ENCODE measurements at places on chromosomes 16 and 17.

DNA sequence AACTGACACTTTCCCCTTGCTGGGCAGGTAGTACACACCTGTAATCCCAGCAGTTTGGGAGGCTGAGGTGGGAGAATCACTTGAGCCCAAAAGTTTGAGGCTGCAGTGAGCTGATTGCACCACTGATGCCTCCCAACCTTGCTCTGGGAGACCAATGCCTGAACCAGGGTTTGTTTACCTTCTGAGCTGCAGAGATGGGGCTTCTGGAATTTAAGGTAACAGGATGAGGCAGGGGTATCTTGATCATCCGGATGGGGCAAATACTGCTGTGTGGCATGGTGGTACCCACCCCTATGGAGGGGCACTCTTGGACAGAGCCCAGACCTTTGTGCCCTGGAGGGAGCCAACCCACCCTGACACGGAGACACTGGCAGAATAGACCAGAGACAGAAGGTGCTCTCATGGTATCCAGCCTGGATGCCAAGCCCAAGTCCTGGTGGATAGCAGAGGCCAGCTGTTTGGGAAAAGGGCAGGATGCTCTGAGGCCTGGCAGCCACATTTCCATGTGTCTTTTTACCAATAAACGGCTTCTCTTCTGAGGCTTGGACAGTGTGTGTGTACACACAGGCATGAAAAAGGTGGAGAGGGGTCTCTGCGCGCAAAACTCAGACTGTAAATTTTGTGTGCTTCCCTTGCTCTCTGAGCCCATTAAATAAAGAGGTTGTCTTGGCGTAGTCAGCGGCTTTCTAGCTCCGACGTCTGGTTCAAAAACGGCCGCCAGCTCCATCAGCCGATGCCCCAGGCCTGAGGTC is 4.4 kb downstream of the ZNF48 start:
- no peak for DNase-seq

GRCh38 chr17:68437979-68438822 is 19.1 kb downstream of the WIPI1 start:
- peak; percentile 65 for DNase-seq

DNA sequence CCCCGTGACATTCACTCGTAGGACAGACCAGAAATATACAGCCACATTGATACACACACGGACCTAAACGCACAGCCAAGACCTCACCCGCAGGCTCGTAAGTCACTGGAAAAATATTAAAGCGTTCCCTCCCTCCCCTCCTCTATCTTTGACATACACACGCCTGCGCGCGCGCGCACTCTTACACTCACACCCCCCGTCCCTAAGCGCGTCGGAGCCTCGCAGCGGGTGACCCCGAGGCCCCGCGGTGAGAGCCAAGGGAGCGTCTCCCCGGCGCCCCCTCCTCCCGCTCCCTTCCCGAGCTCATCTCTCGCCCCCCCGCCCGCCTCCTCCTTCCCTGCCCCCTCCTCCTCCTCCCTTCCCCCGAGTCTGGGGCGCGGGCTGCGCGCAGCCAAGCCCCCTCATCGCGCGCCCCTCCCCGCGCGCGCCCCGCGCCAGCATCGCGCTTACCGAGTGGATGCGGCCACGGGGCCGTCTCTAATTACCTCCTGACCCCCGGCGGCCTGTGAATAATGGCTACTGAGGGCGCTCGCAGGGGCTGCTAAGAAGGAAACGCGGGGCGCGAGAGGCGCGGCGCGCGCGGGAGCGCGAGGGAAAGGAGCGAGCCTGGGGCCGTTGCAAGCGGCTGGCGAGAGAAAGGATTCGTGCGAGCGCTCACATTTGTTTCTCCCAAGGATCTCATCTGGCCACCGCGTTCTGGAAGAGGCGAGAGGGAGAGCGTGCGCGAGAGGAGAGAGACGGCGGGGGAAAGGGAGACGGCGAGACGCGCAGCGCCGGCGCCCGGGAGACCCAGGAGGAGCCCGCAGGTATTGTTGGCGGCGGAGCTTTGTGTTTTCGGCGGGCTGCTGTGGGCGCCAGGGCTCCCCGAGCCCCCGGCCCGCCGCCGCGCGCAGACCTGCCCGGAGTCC is 42.4 kb downstream of the RAI1 start:
- no peak for DNase-seq

DNA sequence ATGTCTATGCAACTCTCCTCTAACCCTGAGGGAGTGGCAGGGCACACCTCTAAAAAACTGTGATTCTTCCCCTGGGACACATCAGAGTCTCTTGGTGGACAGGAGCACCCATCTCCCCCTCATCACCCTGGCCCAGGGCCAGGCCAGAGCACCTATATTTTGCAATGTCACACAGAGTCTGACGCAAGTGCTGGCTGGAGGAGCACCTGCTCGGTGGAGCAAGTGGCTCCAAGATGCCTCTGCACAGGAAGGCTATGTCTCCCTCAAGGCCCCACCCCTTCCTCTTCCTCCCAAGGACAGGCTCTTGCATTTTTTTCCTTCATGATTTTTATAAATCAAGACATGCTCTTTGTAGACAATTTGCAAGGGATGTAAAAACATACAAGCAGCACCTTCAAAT is 13.3 kb downstream of the SNN start:
- DNase-seq = no peak

- no peak for DNase-seq
These were observed 26.0 kb downstream of the DCUN1D3 start for GRCh38 chr16:20874088-20874581.

DNA sequence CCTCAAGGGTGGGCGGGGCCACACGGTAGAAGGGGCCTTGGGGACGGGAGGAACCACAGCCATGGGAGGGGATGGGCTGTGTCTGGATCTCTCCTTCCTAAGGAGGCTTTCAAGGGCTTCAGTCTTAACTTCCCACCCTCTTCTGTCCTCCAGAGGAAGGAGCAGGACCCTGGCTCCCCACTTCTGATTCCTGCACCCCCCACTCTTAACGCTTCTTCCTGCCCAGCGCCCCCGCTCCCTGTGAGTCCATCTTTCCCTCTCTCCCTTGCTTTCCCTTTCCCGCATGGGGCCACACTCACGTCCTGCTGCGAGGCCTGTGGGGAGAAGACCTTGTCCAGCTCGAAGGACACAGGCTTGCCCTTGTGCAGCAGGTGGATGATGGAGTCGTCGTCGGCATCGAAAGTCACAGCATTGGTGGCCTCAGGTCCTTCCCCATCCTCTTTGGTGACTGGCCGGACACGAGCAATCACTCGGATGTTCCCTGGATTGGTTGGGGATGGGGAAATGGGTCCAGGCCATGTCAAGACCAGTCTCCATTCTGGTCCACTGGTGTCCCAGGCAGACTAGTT is 29.7 kb downstream of the KATNB1 start:
- DNase-seq = no peak

GRCh38 chr17:57461082-57461481 is 204.8 kb downstream of the MSI2 start:
- DNase-seq = no peak

DNA sequence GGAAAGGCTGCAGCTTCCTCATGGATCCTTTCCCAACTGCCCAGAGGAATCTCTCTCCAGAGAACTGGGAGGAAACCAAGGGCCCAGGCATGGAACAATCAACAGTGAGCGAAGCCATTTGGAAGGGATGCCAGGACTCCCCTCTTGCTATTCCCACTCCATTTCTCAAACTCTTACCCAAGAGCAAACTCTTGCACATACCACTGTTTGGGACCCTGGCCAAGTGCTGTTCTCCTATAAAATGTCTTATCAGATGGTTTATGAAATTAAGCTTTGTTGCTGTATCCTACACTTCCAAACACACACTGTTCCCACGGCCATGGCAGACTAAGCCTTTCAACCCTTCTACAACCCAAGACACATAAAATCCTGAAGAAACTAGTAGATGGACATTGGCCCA is 48.3 kb upstream of the AXIN2 start:
- DNase-seq = no peak

- no peak for DNase-seq
These were observed 23.6 kb downstream of the KCTD19 start for GRCh38 chr16:67302970-67303369.

DNA sequence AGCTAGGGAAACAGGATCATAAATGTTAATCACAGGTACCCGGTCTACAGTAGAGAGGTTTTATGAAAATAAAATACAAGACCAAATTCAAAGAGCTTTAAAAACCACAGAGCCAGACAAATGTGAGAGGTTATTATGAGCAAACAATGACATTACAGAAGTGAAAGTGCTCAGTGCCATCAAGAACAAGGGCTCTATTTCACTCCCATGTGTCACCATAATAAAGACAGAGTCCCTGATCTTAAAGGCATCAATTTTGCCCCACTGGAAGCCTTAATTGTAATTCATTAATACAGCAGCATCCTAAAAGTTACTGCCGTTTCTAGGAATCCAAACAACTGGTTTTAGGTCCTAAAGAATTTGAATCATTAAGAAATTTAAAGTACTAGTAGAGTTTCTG is 43.7 kb upstream of the CDRT4 start:
- no peak for DNase-seq

DNA sequence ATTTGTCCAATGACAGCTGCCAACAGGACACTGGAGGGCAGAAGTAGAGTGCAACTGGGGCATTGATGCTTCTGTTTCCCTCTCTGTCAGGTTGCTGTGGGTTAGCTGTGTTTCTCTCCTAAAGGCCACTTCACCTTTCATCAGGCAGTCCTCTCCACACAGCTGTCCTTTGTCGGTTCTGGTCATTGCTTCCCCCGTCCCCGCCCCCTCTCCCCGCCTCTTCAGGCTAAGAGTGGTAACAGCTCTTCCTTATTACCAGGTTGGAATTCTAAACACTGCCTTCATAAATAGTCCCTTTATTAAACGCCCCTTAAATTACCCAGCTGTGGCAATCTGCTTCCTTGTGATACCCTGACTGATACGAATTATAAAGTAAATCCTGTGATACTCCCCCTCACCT is 31.8 kb upstream of the NSRP1 start:
- no peak for DNase-seq

- peak; percentile 75 for DNase-seq
These were observed 23.1 kb downstream of the LITAFD start for GRCh38 chr16:8905168-8905762.

DNA sequence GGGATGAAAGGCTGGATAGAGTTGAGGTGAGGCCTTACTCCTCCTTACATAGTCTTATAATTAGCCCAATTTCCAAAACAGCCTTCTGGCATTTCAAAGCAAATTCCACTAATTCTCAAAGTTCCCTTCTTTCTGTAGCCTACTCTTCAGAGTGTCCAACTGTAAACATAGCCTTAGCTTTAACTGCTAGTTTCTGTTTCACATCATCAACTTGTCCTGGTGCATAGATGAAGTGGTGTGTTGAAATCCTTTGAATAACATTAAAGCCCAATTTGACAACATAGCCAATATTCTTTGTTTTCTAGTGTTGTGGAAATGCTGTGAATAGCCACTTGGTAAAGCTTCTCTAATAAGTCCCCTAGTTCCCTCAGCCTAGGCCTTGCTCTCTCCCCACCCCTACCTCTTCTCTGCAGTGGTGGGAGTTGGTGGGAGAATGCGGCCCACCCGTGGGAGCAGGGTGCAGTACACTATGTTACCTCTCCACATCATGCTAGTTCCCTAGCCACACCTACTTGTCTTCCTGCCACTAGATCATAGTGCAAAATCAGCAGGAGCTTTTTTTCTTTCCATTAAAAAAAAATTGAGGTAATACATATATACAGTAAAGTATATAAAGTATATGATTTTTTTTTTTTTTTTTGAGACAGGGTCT is 127.0 kb upstream of the HAS3 start:
- DNase-seq = no peak

DNA sequence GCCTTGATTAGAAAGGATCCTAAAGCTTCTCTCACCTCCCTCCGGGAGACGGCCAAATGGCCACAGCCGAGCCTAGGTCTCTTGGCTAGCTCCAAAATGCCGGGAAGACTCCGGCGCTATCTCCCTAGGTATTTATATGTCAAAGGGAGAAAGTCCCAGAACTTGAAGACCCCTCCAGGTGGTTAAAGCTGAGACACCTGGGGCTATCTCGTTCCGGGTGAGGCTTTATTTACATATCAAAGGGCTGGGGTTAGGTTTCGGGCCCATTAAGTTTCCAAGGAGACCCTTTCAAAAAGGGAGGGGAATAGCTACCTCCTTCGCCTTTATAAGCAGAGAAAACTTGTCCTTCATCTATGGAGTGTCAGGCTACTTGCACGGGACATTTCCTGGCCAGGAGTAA is 70.9 kb upstream of the KIFC3 start:
- DNase-seq = no peak

DNA sequence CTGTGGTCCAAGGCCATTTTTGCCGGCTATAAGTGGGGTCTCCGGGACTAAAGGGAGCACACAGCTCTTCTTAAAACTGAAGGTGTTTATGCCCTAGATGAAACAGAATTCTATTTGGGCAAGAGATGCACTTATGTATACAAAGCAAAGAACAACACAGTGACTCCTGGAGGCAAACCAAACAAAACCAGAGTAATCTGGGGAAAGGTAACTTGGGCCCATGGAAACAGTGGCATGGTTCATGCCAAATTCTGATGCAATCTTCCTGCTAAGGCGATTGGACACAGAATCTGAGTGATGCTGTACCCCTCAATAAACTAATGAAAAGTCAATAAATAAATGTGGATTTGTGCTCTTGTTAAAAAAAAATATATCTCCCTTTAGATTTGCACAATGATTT is 20.2 kb upstream of the SHISA9 start:
- no peak for DNase-seq

- no peak for DNase-seq
These were observed 486.6 kb upstream of the CDH11 start for GRCh38 chr16:65608455-65608854.

- peak; percentile 64 for DNase-seq
These were observed 33.7 kb downstream of the DDX19A start for GRCh38 chr16:70380248-70380918.

GRCh38 chr17:66233023-66233753 is 4.0 kb upstream of the APOH start:
- DNase-seq = no peak

DNA sequence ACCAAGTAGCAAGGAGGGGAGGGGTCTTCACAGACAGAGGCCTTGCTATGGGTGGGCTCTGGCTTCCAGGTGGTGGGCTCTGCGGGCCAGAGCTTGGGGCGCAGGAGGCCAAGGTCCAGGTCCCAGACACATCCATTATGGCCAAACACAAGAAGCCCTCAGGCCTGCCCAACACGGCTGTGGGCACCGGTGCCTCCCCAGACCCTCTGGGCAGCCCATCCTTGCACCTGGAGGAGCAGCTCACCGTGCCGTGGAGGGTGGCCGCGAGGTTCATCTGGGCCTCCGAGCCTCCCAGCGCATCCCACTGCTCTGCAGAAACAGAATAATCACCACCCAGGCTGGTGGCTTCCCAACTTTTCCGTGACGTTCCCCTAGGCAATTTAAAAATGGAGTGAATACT is 55.9 kb downstream of the TBC1D16 start:
- no peak for DNase-seq

- no peak for DNase-seq
These were observed 19.6 kb downstream of the USP31 start for GRCh38 chr16:23129686-23130085.

GRCh38 chr17:14622615-14623101 is 321.8 kb downstream of the HS3ST3B1 start:
- no peak for DNase-seq

GRCh38 chr17:21212826-21213637 is 929 bp downstream of the TMEM11 start:
- no peak for DNase-seq

All from KBM-7 (cell line).